ENCODE measurements at places on chromosomes 6 and 20. TPM values are rescaled to one million over a fixed set of nuclear protein-coding genes. Genes with fewer than 3 reads are reported as not detected.

OOEP gene
- total RNA-seq: not detected

MED20 gene
- 15.5 TPM for total RNA-seq

CALHM6 gene
- 6.7 TPM for total RNA-seq

DNA sequence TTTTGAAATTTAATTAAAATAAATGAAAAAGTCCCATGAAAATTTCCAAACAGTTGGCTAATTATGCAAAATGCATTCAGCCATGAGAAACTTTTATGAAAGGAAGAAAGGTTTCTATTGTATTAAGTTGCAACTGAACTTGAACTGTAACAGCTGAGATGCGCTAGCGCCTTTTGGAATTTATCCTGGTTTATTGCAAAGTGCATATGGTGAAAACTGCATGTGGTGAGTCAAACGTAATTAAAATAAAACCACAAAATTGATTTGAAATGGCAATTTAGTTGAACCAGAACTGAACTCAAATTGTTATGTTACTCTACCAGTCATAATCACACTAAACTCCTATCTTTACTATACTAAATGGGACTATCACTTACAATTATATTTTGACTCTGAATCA, 46.4 kb upstream of the COL21A1 start:
- H3K27me3 ChIP-seq: no peaks in the 10 kb centered on the region
- no peaks in the 10 kb centered on the region for H3K36me3 ChIP-seq
- no peak overlapping the region for H3K27ac ChIP-seq
- no peak for DNase-seq

- H3K4me3 ChIP-seq: no peak overlapping the region
- H3K27ac ChIP-seq: no peak overlapping the region
- DNase-seq: no peak
- peaks cover 35% of the 10 kb centered on the region for H3K4me1 ChIP-seq
- H3K36me3 ChIP-seq: no peaks in the 10 kb centered on the region
Measured at GRCh38 chr6:156849806-156850205, 72.6 kb downstream of the ARID1B start.

DNA sequence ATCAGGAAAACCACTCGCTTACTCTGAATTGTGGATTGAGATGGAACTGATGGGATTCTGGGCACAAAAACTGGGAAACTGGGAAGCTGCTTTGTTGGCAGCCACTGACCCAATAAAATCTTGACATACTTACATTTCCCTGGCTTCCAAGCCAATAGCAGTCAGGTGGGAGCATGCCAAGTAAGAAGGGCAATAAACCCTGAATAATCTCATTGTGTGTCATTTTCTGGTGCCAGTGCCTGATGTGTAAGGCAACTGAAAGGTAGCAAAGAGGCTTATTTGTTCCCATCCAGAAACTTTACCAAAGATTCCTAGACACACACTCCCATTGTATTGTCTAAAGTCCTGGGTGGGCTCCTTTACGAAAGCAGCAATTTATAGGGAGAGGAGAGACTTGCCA, 93.2 kb downstream of the TBX18 start:
- no peaks in the 10 kb centered on the region for H3K36me3 ChIP-seq
- no peak overlapping the region for H3K27ac ChIP-seq
- H3K27me3 ChIP-seq: no peaks in the 10 kb centered on the region
- DNase-seq: no peak
- H3K4me1 ChIP-seq: no peaks in the 10 kb centered on the region
- no peak overlapping the region for H3K4me3 ChIP-seq

GRCh38 chr6:71404145-71404966, 115.7 kb downstream of the OGFRL1 start:
- no peaks in the 10 kb centered on the region for H3K27me3 ChIP-seq
- no peaks in the 10 kb centered on the region for H3K36me3 ChIP-seq
- H3K27ac ChIP-seq: peak overlapping the region; percentile 77
- peaks cover 31% of the 10 kb centered on the region for H3K4me1 ChIP-seq

DNA sequence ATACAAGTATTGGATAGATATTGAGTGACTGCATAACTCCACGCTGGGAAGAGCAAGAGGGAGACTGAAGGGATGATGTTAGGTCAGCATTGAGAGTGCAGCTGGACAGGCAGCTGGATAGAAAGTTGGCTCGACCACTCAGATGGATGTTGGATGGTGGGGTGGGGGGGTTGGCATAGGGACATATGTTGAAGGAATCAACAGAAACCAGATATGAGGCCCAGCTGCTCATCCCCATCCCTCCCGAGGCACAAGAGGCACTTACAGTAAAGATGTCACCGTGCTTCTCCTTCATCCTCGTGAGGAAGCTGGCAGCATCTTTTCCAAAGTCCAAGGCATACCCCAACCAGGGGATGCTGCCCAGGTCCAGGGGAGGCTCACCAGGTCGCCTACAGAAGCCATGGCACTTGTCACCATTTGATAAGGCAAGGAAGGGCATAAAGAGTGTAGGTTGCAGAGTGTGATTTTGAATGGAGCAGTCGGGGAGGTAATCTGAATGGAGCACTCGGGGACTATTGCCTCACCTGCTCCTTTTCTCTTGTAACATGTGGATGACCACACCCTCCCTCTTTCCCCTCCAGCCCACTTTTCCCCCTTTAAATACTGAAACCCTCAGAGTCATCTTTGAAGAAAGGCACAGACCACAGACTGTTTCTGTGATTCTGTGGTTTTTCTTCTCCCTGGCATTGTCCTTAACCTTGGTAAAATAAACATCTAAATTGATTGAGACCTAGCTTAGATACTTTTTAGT, 18.0 kb downstream of the PTGIS start:
- no peaks in the 10 kb centered on the region for H3K4me1 ChIP-seq
- no peak overlapping the region for H3K27ac ChIP-seq
- H3K36me3 ChIP-seq: no peaks in the 10 kb centered on the region

DNA sequence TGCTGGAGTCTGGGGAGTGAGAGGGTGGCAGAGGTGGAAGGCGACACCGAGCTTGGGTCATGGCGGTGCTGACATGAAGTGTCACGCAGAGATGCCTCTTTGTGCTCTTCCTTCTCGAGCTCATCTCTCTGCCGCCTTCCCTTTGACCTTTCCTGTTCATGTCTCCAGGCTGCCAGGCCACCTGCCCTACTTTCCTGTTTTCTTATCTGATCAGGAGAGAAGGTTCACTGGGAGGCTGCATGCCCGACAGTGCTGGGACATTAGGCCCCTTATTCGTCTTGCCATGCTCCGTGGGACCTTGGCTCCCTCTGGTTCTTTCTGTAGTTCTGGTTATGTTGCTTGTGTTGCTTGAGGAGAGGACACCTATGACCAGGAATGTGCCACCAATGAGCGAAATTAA, 33.2 kb downstream of the CST8 start:
- H3K27me3 ChIP-seq: no peaks in the 10 kb centered on the region
- no peak overlapping the region for H3K4me3 ChIP-seq
- H3K4me1 ChIP-seq: no peaks in the 10 kb centered on the region
- no peak for DNase-seq
- H3K36me3 ChIP-seq: no peaks in the 10 kb centered on the region

Data from upper lobe of left lung (tissue), 6 donors.